Left colon (tissue), 2 donors: ENCODE measurements at places on chromosomes 16 and 17. TPM values are rescaled to one million over a fixed set of nuclear protein-coding genes. Genes with fewer than 3 reads are reported as not detected.

The NECAB2 gene
- total RNA-seq, result 0.24 TPM

The TEX14 gene
- not detected for total RNA-seq

The E4F1 gene
- 23.6 TPM for total RNA-seq

The GSG1L gene
- total RNA-seq, result 0.17 TPM

The NBR1 gene
- 131 TPM for total RNA-seq

The MMP15 gene
- 127 TPM for total RNA-seq

The COTL1 gene
- 51.8 TPM for total RNA-seq

The ZP2 gene
- total RNA-seq, result 0.18 TPM

The EVI2A gene
- total RNA-seq, result 3.4 TPM

The TSPOAP1 gene
- total RNA-seq, result 6.1 TPM

The HOXB8 gene
- total RNA-seq, result 6.3 TPM

The MYH11 gene
- 579 TPM for total RNA-seq

The DNAAF8 gene
- total RNA-seq, result 0.67 TPM

The CRHR1 gene
- not detected for total RNA-seq

The DHRS7C gene
- 0.36 TPM for total RNA-seq

The ZFP1 gene
- 6.2 TPM for total RNA-seq

The DHX38 gene
- 61.5 TPM for total RNA-seq

The KRTAP1-1 gene
- total RNA-seq, result not detected

The CIBAR2 gene
- not detected for total RNA-seq

The AOC3 gene
- 5.6 TPM for total RNA-seq

The TLCD2 gene
- total RNA-seq, result 50.7 TPM

The TSC2 gene
- total RNA-seq, result 115 TPM

The ICAM2 gene
- total RNA-seq, result 11.5 TPM

The MT2A gene
- total RNA-seq, result 287 TPM

The TEKT1 gene
- not detected for total RNA-seq

The CDRT15 gene
- total RNA-seq, result not detected

The TPSB2 gene
- total RNA-seq, result 18.6 TPM

The TMEM92 gene
- total RNA-seq, result 3.4 TPM

The ABCC11 gene
- total RNA-seq, result 0.61 TPM

The CYB561 gene
- total RNA-seq, result 59.6 TPM

The KRTAP9-1 gene
- not detected for total RNA-seq

The TMEM231 gene
- total RNA-seq, result 4.1 TPM

The FOXF1 gene
- total RNA-seq, result 4.9 TPM

The HOXB5 gene
- total RNA-seq, result 14.5 TPM

The SHCBP1 gene
- total RNA-seq, result 3.1 TPM

The CACNG3 gene
- not detected for total RNA-seq

The RAB11FIP4 gene
- total RNA-seq, result 46.9 TPM

The PLXDC1 gene
- 2.3 TPM for total RNA-seq

The KRT36 gene
- not detected for total RNA-seq

The RNF112 gene
- total RNA-seq, result 4.0 TPM

The ATP2C2 gene
- 188 TPM for total RNA-seq

The CRLF3 gene
- total RNA-seq, result 13.5 TPM

The EPX gene
- total RNA-seq, result not detected

The HSPB9 gene
- total RNA-seq, result not detected
